Regular cardiac myocyte (primary cell): ENCODE measurements at places on chromosomes 12 and 14. TPM values are rescaled to one million over a fixed set of nuclear protein-coding genes. Genes with fewer than 3 reads are reported as not detected.

ZNF891 gene
- total RNA-seq, result 0.58 and 1.1 TPM in 2 replicates

ALKBH1 gene
- total RNA-seq, result 8.7 and 9.8 TPM in 2 replicates

BDKRB1 gene
- 0.38 and 2.5 TPM in 2 replicates for total RNA-seq

SRP54 gene
- 111 and 112 TPM in 2 replicates for total RNA-seq

AQP5 gene
- total RNA-seq, result 0.19 TPM in 1 of 2 replicates, not detected in the other

SLCO1C1 gene
- under 0.01 and 0.19 TPM in 2 replicates for total RNA-seq

GPX2 gene
- total RNA-seq, result not detected in 2 replicates

KRT79 gene
- total RNA-seq, result under 0.01 TPM in 1 of 2 replicates, not detected in the other

TAS2R10 gene
- under 0.01 and 0.19 TPM in 2 replicates for total RNA-seq

CYP46A1 gene
- total RNA-seq, result 0.38 and 0.56 TPM in 2 replicates

GYS2 gene
- not detected in 2 replicates for total RNA-seq

IFNG-AS1 gene
- total RNA-seq, result not detected in 2 replicates

CNTN1 gene
- total RNA-seq, result 1.7 and 2.0 TPM in 2 replicates

SLC2A14 gene
- under 0.01 TPM in 2 replicates for total RNA-seq

ASB2 gene
- under 0.01 and 2.3 TPM in 2 replicates for total RNA-seq

OR6C2 gene
- total RNA-seq, result not detected in 2 replicates

APOF gene
- not detected in 2 replicates for total RNA-seq

CRADD gene
- total RNA-seq, result 15.1 and 22.6 TPM in 2 replicates

TUBA1A gene
- 439 and 1,042 TPM in 2 replicates for total RNA-seq

PPP1R36 gene
- 0.19 and 0.28 TPM in 2 replicates for total RNA-seq

PA2G4 gene
- 84.0 and 204 TPM in 2 replicates for total RNA-seq

KCNJ8 gene
- total RNA-seq, result 24.7 and 62.0 TPM in 2 replicates

ACOT4 gene
- total RNA-seq, result 0.77 and 1.4 TPM in 2 replicates

HOXC9 gene
- total RNA-seq, result under 0.01 TPM in 1 of 2 replicates, not detected in the other

SPX gene
- 0.38 and 0.85 TPM in 2 replicates for total RNA-seq

CYP27B1 gene
- 0.19 and 1.1 TPM in 2 replicates for total RNA-seq

GPR65 gene
- total RNA-seq, result 0.19 and 0.28 TPM in 2 replicates

ASIC1 gene
- 0.58 and 0.85 TPM in 2 replicates for total RNA-seq

SLC6A15 gene
- total RNA-seq, result 0.77 and 0.85 TPM in 2 replicates

FAM186B gene
- 0.19 and 0.28 TPM in 2 replicates for total RNA-seq

SLC38A4 gene
- 0.28 and 1.7 TPM in 2 replicates for total RNA-seq

SLC17A8 gene
- not detected in 2 replicates for total RNA-seq

PRPH gene
- total RNA-seq, result under 0.01 and 0.85 TPM in 2 replicates

PSMD9 gene
- total RNA-seq, result 33.8 and 84.5 TPM in 2 replicates

PLEKHD1 gene
- under 0.01 TPM in 1 of 2 replicates, not detected in the other for total RNA-seq

HCAR3 gene
- not detected in 2 replicates for total RNA-seq

PARP2 gene
- 5.9 and 15.9 TPM in 2 replicates for total RNA-seq

ANKRD33 gene
- under 0.01 and 0.38 TPM in 2 replicates for total RNA-seq

IFI27 gene
- total RNA-seq, result 55.8 and 125 TPM in 2 replicates

SLCO1B1 gene
- total RNA-seq, result not detected in 2 replicates

GRIN2B gene
- 0.19 and 0.28 TPM in 2 replicates for total RNA-seq

ANO2 gene
- 0.19 and 0.85 TPM in 2 replicates for total RNA-seq

TMTC1 gene
- total RNA-seq, result 18.8 and 87.1 TPM in 2 replicates

CCDC197 gene
- total RNA-seq, result not detected in 2 replicates

ATP6V1D gene
- total RNA-seq, result 170 and 175 TPM in 2 replicates

SLC24A4 gene
- not detected in 2 replicates for total RNA-seq
